ENCODE measurements at places on chromosomes 2 and 18. TPM values are rescaled to one million over a fixed set of nuclear protein-coding genes. Genes with fewer than 3 reads are reported as not detected.

DNA sequence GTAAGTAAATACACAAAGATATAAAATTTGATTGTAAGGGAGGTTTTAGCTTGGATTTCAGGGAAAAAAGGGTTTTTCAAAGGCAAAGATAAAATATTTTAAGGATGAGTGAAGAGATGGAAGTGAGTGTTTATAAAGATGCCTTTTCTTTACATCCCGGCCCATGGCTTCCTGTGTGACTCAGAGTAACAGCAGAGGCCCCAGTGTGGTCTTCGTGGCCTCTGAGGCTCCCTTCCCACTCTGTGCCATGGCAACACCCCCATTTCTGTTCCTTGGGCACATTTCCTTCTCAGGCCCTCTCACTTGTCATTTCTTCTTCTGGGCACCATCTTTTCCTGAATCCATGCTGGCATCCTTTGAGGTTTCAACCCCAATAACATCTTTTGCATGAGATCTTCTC is 92.6 kb upstream of the TMEM18 start:
- H3K27ac ChIP-seq, result peak overlapping the region; percentile 71
- no peaks in the 10 kb centered on the region for H3K27me3 ChIP-seq
- no peaks in the 10 kb centered on the region for H3K36me3 ChIP-seq

DNA sequence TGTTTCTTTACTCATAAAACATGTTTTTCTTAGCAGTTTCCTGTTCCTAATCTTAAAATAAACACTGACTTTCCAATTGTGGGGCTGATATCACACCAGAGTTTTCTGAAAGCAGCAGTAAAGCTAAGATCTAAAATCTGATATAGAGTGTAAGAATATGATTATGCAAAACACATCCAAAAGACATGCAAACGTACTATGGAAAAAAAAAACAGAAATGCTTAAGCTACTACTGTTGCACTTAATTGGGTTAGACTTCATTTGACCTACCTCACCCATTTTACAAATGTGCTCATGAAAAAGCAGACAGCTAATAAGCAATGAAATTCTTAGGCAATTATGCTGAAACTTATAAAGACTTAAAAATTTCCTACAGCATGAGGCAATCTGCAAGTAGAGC is 10.5 kb downstream of the CYTIP start:
- H3K4me1 ChIP-seq, result peaks cover 6% of the 10 kb centered on the region
- H3K4me3 ChIP-seq, result no peak overlapping the region
- no peaks in the 10 kb centered on the region for H3K36me3 ChIP-seq
- H3K27me3 ChIP-seq, result no peaks in the 10 kb centered on the region
- DNase-seq, result no peak

DNA sequence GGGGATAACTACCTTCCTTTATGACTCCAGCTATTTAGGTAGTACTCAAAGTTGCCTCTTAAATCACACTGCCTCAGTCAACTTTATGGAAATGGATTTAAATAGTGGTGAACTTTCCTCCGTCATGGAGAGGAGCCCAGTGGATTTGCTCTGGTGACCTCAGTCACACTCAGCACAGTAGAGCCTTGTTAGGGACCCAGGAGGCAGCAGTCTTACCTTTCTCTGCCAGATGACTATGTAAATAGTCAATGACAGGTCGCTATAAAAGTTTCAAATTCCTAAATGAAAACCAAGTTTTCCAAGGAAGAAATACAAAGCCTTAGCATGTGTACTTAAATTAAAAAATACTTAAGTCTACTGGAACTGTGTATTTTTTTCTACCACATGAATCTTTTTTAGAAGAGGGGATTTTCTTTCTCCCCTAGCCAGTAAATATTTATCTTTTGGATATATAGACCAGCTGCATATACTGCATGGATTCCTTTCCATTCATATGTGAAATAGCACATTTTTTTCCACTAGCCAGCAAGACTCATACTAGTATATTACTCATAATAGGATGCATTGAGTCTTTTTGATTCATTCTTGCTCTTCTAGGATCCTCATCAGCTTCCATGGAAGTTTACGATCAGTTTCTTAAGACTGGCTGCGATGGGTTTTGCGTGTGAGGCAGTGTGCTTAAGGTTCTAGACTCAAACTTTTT is 147.1 kb downstream of the FMNL2 start:
- H3K4me3 ChIP-seq, result no peak overlapping the region
- no peaks in the 10 kb centered on the region for H3K36me3 ChIP-seq
- no peaks in the 10 kb centered on the region for H3K4me1 ChIP-seq
- no peaks in the 10 kb centered on the region for H3K27me3 ChIP-seq
- H3K27ac ChIP-seq, result no peak overlapping the region
- no peak for DNase-seq

DNA sequence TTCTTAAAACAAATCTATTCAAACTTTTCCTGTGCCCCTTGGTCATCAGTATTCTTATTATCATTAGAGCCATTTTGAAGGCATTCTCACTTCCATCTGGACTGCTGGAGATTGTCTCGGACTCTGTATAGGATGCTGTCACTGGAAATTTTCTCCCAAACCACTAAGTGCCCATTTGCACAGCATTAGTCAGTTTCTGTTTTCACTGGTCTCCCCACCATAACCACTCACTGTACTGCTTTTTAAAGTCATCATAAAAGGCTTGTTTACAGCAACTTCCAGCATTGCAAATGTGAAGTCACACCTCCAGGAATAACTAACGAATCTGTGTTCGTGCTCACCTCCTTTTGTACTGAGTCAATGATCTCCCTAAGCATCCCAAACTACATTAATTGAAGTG is 150.9 kb upstream of the SERTAD2 start:
- no peaks in the 10 kb centered on the region for H3K36me3 ChIP-seq
- H3K4me3 ChIP-seq, result no peak overlapping the region
- DNase-seq, result no peak

DNA sequence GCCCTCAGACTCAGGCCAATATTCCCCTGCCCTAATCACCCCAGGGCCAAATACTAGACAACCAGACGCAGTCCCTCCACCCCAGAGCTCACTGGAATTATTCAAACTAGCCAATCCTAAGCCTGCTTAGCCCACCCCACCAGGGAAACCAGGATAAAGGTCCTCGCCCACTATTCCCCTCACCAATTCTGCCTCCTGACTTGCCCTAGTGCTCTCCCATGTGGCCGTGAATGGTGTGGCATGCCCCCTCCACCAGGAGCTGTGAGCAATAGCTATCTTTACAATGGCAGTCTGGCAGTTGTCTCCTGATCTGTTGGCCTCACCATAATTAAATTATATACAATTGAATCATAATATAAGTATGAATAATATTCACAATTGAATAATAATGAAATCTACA is 42.3 kb downstream of the FAM124B start:
- no peak for DNase-seq
- no peak overlapping the region for H3K4me3 ChIP-seq
- H3K4me1 ChIP-seq, result no peaks in the 10 kb centered on the region
- no peak overlapping the region for H3K27ac ChIP-seq
- no peaks in the 10 kb centered on the region for H3K27me3 ChIP-seq
- H3K36me3 ChIP-seq, result no peaks in the 10 kb centered on the region

Gene ASB18
- 1.1 TPM for total RNA-seq

Gene C2orf80
- not detected for total RNA-seq

Measured in SJSA1 (cell line).